ENCODE measurements at places on chromosomes 6 and 20. TPM values are rescaled to one million over a fixed set of nuclear protein-coding genes. Genes with fewer than 3 reads are reported as not detected.

DNA sequence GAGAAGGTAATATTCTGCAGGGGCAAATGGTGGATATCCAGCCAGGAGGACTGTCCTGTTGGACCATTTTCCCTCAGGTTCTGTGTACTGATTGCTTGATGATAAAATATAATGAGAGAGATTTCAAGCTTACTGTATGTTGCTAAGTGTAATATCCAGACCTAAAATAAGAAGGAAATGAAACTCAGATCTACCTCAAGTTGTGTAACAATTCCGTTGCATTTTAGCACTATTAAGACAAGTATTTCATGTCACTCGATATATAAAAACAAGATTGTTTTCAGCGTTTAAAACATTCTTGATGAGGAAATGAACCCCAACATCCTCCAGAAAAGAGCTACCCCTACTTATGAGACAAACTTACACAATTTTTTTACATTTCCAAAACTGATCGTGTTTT, 57.2 kb downstream of the RGS17 start:
- no peak for DNase-seq

DNA sequence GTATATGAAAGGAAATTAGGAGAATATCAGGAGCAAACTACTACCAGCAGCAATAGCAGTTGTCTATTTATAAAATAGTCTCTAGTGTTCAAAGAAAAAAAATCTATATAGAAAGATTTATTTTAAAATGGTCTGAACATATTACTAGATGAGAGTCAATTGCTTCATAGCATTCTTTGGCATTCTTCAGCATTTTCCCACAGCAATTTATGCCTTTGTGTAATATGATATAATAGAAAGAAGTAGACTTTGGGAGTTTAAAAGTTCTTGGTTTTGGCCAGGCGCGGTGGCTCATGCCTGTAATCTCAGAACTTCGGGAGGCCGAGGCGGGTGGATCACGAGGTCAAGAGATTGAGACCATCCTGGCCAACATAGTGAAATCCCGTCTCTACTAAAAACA, 157.0 kb upstream of the PLN start:
- DNase-seq: no peak

- no peak for DNase-seq
Observed at GRCh38 chr20:23794841-23795240, 31.7 kb downstream of the CST2 start.

GRCh38 chr20:13995841-13996240, 525 bp downstream of the MACROD2 start:
- no peak for DNase-seq

GRCh38 chr6:150565945-150566344, 33.7 kb upstream of the PLEKHG1 start:
- DNase-seq: no peak

- DNase-seq: no peak
Observed at GRCh38 chr6:166461821-166462460, 79.2 kb upstream of the MPC1 start.

GRCh38 chr6:165654144-165654543, 8.9 kb downstream of the PDE10A start:
- DNase-seq: no peak

DNA sequence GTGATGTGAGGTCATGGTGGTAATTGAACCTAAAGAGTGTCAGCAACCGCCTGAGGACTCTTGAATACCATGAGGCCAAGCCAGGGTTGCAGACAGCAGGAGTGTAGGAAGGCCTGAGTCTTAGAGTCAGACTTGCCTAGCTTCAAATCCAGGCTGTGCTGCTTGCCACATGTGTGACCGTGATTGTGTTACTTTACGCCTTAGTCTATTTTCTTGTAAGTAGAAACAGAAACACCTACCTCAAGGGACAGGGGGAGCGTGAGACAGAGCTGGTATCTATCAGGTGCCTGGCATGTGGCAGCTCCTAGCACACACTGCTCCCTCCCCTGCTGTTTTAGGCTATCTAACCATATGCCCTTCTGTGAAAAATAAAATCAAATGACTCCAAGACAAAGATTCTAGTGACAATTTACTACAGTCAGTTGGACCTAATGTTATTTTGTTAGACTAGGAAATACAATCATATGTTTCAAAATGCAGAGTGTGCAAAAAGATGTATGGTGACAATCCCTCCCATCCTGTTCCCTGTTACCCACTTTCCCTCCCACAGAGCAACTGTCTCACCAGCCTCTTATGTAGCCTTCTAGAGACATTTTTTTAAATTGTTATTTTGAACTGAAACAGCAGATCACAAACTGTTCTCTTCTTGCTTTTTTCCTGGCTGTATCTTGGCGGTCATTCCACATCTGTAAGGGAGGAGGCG, 21.7 kb downstream of the TAF8 start:
- no peak for DNase-seq

- DNase-seq: no peak
Observed at GRCh38 chr6:34602318-34603111, 46.4 kb upstream of the SPDEF start.

- no peak for DNase-seq
Observed at GRCh38 chr6:96304997-96305396, 216.6 kb upstream of the UFL1 start.

DNA sequence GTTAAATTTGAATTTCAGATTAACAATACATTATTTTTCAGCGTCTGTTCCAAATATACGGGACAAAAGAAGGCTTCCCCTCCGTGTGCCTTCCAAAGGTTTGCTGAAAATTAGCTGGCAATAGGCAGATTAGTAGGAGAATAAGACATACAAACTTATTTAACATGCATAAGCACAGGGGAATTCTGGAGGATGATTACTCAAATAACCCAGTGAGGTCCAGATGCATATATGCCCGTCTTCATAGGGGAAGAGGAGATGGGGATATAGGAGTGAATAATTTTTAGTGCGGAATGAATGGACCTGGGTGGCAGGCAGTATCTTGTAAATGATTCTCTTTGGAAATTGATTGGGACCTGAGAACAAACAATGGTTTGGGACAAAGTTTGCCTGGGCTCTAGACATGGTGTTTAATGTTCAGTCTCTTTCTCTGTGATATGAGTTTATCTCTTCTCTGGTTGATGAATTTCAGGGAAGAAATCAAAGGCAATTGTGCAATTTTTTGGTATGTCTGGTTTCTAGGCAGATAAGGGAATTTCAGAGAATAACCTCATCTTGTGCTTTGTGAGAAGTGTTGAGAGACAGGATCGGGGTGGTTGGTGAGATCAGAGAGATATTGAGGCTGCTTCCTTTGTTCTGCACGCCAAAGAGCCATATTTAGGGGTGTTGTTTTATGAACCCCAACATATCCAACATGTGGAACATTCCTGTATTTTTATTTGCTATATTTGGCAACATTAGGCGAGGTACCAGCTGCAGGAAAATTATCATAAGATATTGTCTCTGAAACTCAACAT, 63.7 kb downstream of the MKKS start:
- DNase-seq: no peak

Gene SLC22A16
- polyA plus RNA-seq: 0.06 TPM

Gene FARS2
- 10.3 TPM for polyA plus RNA-seq

Gene E2F1
- 9.6 TPM for polyA plus RNA-seq

Measured in forelimb muscle (tissue), 1 donor.